AG04450 (cell line): ENCODE measurements at places on chromosomes 13 and 19. TPM values are rescaled to one million over a fixed set of nuclear protein-coding genes. Genes with fewer than 3 reads are reported as not detected.

The CGB2 gene
- polyA plus RNA-seq, result not detected in 2 replicates

The KCNRG gene
- 1.5 and 2.1 TPM in 2 replicates for polyA plus RNA-seq

The UPF3A gene
- 52.3 and 60.3 TPM in 2 replicates for polyA plus RNA-seq

The NKPD1 gene
- polyA plus RNA-seq, result 0.04 TPM in 2 replicates

The ZNF284 gene
- polyA plus RNA-seq, result 1.5 and 1.6 TPM in 2 replicates

The ZNF709 gene
- 1.4 and 1.7 TPM in 2 replicates for polyA plus RNA-seq

The UBE2L5 gene
- polyA plus RNA-seq, result 0.56 and 0.81 TPM in 2 replicates

The ERICH4 gene
- not detected in 2 replicates for polyA plus RNA-seq

The ZNF730 gene
- 0.37 and 0.63 TPM in 2 replicates for polyA plus RNA-seq

The IFNL2 gene
- polyA plus RNA-seq, result not detected in 2 replicates

The ZNF440 gene
- polyA plus RNA-seq, result 4.9 and 6.3 TPM in 2 replicates

The SCN1B gene
- polyA plus RNA-seq, result 5.7 and 5.8 TPM in 2 replicates

The CALR3 gene
- polyA plus RNA-seq, result not detected in 2 replicates

The NLRP5 gene
- polyA plus RNA-seq, result not detected in 2 replicates

The KANK3 gene
- 0.07 TPM in 1 of 2 replicates, not detected in the other for polyA plus RNA-seq
